Activated naive CD4-positive, alpha-beta T cell treated with anti-CD3 and anti-CD28 coated beads for 36 hours (primary cell): ENCODE measurements at places on chromosomes 2 and 18. TPM values are rescaled to one million over a fixed set of nuclear protein-coding genes. Genes with fewer than 3 reads are reported as not detected.

CHRND gene
- not detected for total RNA-seq

SPP2 gene
- not detected for total RNA-seq

SCN3A gene
- 0.12 TPM for total RNA-seq

C18orf54 gene
- total RNA-seq, result 10.2 TPM

DNA sequence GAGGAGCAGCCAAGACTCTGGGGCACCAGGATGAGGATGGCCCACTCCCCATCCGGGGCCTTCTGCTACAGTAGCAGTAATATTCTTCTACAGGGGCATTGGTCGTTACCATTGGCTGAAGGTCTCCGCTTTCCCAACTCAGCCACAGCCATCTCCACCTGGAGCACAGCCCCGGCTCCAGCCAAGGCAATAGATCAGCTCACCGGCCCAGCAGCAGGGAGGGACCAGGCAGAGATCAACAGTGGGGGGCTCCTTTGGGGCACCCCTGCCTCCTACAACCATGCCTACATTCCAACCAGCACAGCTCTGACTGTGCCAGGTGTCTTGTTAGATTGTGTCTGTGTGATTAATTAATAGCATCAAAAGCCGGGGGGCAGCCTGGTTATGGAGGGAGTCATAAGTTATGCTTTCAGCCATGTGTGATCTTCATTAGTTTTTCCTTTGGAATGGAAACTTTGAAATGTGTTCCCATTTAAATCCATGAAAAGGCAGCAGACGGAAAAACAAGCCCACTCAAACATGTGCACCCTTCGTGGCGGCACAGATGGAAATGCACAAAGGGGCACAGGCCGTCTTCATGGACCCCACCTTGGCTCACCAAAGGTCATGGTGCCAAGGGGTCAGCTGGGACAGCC is 68.6 kb upstream of the BZW1 start:
- H3K27me3 ChIP-seq, result no peaks in the 10 kb centered on the region
- DNase-seq, result no peak
- no peak overlapping the region for H3K27ac ChIP-seq

DNA sequence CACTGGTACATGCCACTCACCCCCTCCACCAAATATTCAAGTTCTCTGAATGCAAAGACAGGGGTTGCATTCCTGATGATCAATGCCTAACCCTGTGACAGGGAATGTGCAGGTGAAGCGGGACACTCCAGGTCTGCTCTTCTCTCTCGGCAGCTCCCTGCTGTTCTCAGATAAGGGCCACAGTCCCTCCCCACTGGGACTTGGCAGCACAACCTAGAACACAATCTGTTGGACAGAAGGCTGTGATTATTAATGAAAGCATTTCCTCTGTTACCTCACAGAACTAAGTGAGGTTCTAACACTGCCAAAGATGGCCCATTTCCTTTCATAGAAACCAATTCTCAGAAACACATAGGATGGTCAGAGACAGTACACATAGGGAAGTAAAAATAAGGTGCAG is 42.7 kb downstream of the VSNL1 start:
- H3K4me3 ChIP-seq, result no peak overlapping the region
- DNase-seq, result no peak
- no peaks in the 10 kb centered on the region for H3K4me1 ChIP-seq
- peaks cover under 1% of the 10 kb centered on the region for H3K27me3 ChIP-seq

DNA sequence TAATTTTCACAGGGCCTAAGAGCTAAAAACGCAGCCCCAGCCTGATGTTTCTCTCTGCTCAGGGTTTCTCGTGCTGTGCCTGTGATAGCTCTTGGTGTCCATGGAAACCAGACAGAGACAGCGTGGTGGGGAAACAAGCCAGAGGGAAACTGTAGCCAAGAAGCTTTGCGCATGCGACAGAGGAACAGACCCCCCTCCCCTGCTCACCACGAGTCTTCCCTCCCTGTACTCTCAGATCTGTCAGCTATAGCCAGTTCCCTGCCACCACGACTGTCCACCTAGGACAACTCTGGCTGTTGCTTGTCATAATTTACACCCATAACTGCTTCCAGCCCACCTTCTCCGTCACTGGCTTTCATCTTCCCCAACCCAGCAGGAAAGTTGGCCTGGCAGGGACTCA is 13.2 kb upstream of the DNAJC27 start:
- H3K27me3 ChIP-seq, result no peaks in the 10 kb centered on the region
- no peak overlapping the region for H3K4me3 ChIP-seq
- peaks cover 1% of the 10 kb centered on the region for H3K36me3 ChIP-seq
- H3K27ac ChIP-seq, result no peak overlapping the region
- DNase-seq, result no peak

DNA sequence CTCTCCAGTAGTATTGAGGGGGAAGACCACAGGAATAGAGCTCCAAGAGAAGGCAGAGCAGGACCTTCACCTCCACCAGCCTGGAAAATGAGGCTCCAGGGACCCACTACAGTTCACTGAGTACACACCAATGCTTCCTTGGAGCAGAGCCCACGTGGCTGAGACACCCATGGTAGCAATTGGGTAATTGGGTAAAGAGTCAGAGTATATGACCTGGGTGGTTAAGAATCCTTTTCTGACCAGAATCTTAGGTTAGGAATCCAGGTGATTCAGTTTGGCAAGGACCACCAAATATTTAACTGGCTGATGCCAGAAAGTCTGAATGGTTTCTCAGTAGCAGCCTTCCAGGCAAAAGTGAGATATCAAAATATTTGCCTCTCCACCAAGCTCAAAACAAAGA is 107.7 kb downstream of the MDH1 start:
- no peaks in the 10 kb centered on the region for H3K27me3 ChIP-seq
- DNase-seq, result no peak
- H3K4me1 ChIP-seq, result no peaks in the 10 kb centered on the region
- no peaks in the 10 kb centered on the region for H3K36me3 ChIP-seq

DNA sequence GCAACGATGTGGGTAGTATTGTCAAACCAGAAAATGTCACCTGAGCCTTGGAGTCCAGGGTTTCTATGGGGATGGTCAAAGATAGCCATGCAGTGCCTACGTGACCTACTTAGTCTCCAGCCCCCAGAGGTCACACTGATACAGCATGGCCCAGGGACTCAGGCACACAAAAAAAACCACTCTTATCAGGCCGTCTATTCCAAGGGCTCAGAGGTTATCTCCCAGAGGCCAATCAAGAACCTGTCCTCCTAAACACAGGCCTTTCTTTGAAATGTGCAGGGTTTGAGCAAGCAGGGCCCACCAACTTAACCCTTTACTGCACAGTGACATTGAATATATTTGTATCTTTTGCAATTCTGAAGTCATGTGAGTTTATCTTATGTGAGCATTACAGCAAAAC is 82.7 kb downstream of the MRO start:
- no peak overlapping the region for H3K27ac ChIP-seq
- H3K4me1 ChIP-seq, result no peaks in the 10 kb centered on the region
- no peaks in the 10 kb centered on the region for H3K36me3 ChIP-seq
- DNase-seq, result no peak
